ENCODE measurements at places on chromosomes 7 and 10. TPM values are rescaled to one million over a fixed set of nuclear protein-coding genes. Genes with fewer than 3 reads are reported as not detected.

The CALML5 gene
- total RNA-seq: not detected

The PDE1C gene
- total RNA-seq: 4.0 TPM

The NUTM2E gene
- total RNA-seq: 0.45 TPM

The SPDYE5 gene
- total RNA-seq: not detected

The SLC26A3 gene
- 2,382 TPM for total RNA-seq

The PPIA gene
- total RNA-seq: 1,049 TPM

The LDB3 gene
- 4.3 TPM for total RNA-seq

The GTF2IRD1 gene
- total RNA-seq: 14.6 TPM

The TYW1B gene
- 3.6 TPM for total RNA-seq

The PPP1R9A gene
- total RNA-seq: 24.0 TPM

The HMX2 gene
- 0.20 TPM for total RNA-seq

The KLF14 gene
- not detected for total RNA-seq

The AUTS2 gene
- total RNA-seq: 43.3 TPM

GRCh38 chr10:110664483-110665420 lies 20.6 kb downstream of the RBM20 start:
- no peak for DNase-seq

GRCh38 chr10:58457761-58458616 lies 54.7 kb upstream of the BICC1 start:
- peak; percentile 30 for DNase-seq

GRCh38 chr7:100489824-100490223 lies 6.1 kb downstream of the NYAP1 start:
- peak; percentile 70 for DNase-seq

- DNase-seq: no peak
These were observed 251.6 kb downstream of the ZWINT start for GRCh38 chr10:56109454-56109853.

DNA sequence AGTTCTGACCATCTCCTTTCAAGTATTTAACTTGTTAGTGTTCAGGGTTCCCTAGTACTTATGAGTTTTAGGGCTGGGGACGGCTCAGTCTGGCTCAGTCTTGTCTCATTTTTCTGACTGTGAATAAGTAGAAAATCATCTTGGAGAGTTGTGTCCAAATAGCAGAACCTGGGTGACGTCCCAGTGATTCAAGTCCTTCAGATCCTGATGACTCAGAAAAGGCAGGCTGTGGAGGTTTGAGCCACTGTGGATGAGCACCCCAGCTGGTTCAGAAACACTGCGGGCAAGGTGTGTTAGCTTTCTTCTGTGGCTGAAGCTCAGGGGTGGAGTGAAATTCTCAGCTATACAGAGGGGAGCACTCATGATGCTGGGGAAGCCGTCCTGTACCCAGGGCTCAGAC lies 154.4 kb upstream of the NPY start:
- DNase-seq: no peak

- DNase-seq: peak; percentile 61
These were observed 151.5 kb upstream of the KLF6 start for GRCh38 chr10:3936422-3937040.

DNA sequence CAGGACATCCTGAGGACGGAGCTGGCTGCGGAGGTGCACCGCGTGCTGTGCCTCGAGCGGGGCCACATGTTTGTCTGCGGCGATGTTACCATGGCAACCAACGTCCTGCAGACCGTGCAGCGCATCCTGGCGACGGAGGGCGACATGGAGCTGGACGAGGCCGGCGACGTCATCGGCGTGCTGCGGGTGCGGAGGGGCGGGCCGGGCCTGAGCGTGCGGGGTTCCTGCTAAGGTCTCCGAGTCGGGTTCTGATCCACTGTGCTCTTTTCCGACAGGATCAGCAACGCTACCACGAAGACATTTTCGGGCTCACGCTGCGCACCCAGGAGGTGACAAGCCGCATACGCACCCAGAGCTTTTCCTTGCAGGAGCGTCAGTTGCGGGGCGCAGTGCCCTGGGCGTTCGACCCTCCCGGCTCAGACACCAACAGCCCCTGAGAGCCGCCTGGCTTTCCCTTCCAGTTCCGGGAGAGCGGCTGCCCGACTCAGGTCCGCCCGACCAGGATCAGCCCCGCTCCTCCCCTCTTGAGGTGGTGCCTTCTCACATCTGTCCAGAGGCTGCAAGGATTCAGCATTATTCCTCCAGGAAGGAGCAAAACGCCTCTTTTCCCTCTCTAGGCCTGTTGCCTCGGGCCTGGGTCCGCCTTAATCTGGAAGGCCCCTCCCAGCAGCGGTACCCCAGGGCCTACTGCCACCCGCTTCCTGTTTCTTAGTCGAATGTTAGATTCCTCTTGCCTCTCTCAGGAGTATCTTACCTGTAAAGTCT lies 10.4 kb downstream of the ATG9B start:
- DNase-seq: peak; percentile 82

- DNase-seq: peak; percentile 77
These were observed 50.0 kb upstream of the FAM20C start for GRCh38 chr7:142248-142941.

DNA sequence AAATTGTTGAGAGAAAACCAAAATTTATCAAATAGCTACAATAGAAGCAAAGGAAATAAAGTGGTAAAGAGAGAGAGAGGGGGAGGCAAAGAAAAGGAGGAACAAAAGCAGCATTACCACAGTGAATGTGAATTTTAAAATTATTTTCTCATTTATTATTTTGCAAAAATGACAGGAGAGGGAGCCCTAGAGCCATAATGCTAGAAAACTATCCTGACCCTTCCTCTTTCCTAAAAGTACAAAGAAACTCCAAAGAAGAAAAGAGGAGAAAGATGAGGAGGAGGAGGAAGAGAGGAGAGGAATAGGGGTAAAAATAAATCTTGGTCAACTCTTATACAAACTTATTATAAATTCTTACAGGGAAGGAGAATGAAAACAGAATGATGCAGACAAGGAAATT lies 921.5 kb downstream of the NRG3 start:
- DNase-seq: no peak

DNA sequence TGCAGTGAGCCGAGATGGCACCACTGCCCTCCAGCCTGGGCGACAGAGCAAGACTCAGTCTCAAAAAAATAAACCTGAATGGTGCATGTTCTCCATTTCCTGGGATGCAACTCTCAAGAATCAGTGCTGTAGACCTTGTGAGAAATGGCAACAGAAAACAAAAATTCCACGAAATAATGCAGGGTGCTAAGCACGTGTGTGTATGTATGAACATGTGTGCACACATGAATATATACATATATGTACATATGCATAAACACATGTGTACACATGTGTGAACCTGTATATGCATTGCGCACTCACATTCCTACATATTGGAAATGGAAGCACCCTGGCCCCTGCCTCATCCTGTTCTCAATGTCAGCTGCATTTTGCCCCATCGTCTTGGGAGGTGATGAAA lies 548.5 kb downstream of the TCERG1L start:
- no peak for DNase-seq

GRCh38 chr7:28904578-28905048 lies 53.5 kb downstream of the TRIL start:
- no peak for DNase-seq

DNA sequence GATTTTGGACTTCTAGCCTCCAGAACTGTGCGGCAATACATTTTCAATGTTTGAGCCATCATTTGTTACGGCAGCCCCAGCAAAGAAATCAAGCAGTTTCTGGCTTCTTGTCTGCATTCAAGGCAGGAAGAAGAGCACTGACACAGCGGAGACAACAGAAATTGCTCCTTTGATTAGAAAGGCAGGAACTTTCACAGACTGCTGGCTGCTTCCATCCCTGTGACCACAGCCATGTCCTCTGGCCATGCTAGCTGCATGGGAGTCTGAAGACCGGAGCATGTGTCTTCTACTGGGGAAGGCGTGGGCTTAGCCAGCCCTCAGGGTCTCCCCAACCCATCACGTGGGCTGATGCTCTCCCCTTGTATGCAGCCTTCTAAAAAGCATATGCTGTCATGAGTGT lies 19.1 kb downstream of the C10orf71 start:
- no peak for DNase-seq

- peak; percentile 36 for DNase-seq
These were observed 53.1 kb upstream of the KMT2E start for GRCh38 chr7:104960741-104961448.

- DNase-seq: no peak
These were observed 287.4 kb downstream of the CACNA2D1 start for GRCh38 chr7:82156168-82156567.

GRCh38 chr7:150428671-150429451 lies 21.6 kb upstream of the GIMAP8 start:
- peak; percentile 77 for DNase-seq

DNA sequence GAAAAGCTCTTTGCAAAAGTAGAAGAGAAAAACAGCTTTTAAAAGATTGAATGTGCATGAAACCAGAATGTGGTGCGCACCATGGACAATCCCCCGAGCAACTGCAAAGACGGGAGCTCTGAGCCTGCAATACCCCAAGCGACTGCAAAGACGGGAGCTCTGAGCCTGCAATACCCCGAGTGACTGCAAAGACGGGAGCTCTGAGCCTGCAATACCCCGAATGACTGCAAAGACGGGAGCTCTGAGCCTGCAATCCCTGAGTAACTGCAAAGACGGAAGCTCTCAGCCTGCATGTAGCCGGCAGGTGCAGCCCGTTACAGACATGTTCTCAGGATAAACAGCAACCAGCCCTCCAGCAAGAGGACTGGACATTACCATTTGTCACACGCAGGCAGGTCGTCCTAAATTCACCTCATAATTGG lies 6.2 kb downstream of the ZNF775 start:
- DNase-seq: no peak

GRCh38 chr7:129644634-129645230 lies 33.2 kb downstream of the NRF1 start:
- DNase-seq: no peak

DNA sequence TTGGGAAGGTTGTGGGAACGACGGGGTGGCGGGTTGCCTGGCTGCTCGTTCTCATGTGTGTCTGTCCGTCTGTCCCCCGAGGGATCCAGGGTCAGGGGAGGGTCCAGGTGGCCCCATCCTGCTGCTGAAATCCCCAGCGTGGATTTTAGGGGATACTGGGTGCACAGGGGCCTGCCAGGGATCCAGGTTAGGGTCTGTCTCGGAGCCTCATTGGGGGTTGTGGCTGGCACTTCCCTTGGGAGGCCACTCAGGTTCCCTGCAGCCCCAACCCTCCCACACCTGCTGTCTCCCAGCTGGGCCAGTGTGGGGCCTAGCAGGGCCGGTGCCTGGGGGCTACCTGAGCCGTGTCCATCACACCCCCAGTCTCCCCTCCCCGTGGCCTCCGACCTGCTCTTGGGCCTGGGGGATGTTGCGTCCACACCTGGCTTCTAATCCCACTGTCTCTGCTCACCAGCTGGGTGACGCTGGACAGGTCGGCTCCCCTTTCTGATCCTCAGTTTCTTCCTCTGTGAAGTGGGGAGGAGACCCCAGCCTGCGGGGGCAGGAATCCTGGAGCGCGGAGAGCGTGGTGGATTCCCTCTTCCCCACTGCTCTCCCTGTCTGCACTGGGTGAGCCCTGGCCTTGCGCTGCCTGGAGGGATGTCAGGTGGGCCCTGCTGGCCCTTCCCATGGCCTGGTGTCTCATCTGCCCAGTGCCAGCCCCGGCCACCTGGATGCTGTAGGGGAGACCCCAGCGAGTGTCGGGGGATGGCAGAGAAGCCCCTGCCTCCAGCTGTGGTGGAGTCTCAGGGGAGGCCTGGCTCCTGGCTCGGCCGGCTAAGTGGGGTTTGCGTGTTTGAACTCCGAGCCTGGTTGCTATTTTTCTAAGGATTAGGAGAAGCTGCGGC lies 81.6 kb downstream of the UNCX start:
- no peak for DNase-seq

- no peak for DNase-seq
These were observed 77.7 kb upstream of the GPR37 start for GRCh38 chr7:124843336-124843735.

- DNase-seq: peak; percentile 34
These were observed 539 bp upstream of the MKLN1 start for GRCh38 chr7:131327049-131327625.

GRCh38 chr10:34514290-34514689 lies 300.8 kb downstream of the PARD3 start:
- DNase-seq: no peak

DNA sequence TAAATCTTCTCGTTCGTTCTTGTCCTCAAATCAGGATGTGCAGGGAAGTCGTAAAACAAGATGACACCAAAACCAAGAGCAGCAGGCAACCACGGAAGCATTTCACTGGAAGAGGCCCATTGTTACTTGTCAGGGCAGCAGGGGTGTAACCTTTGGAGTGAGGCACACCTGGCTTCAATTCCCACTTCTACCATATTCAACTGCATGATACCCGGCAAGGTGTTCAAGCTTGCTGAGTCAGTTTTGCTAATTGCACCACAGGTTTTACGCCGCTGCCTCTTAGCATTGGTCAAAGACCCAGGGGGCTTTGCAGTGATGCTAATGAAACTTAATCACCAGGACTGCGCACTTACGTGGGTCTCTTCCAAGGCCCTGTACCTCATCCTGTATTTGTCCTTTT lies 50.0 kb upstream of the PTER start:
- DNase-seq: no peak

- no peak for DNase-seq
These were observed 1.7 kb upstream of the CCDC201 start for GRCh38 chr7:45874408-45875131.

GRCh38 chr7:45969940-45970339 lies 48.9 kb upstream of the IGFBP3 start:
- DNase-seq: no peak

- DNase-seq: no peak
These were observed 142.7 kb downstream of the ICA1 start for GRCh38 chr7:8119262-8119661.

DNA sequence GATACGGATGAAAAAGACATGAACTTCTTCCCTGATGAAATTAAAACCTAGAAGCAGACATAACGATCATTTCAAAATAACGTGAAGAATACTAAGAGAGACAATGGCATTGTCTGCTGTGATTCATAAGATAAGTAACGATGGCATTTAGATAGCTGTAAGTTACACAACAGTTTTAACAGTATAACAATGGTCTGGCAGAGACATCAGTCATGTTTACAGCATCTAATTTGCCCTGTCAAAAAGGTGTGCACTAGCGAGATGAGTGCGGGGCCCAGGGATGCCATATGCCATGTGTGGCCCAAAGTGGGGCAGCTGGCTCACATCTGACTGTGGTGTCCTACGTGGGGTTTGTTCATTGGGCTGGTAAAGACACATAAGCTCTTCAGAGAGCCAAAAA lies 55.7 kb upstream of the RHEB start:
- DNase-seq: no peak

DNA sequence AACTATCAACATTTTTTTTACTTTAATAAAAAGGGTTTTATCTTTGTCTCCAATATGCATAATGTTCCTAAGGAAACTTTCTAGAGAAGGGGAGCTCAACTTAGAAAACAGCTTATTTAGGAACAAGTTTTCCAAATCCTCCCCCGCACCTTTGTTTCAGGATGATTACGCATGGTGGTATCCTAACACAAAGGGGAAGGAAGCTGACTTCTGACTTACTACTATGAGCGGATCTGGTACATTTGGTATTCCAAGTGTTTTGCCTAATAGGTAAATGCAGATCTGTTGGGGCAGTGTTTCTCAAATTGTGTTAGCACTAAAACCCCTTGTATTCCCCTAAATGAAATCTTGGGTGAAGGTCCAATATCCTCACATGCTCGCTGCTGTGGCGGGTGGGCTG lies 229.3 kb upstream of the KLF14 start:
- no peak for DNase-seq

- no peak for DNase-seq
These were observed 5.7 kb upstream of the OR6V1 start for GRCh38 chr7:143046426-143046851.
